Fibroblast of the aortic adventitia (primary cell): ENCODE measurements at places on chromosomes 11 and 22. TPM values are rescaled to one million over a fixed set of nuclear protein-coding genes. Genes with fewer than 3 reads are reported as not detected.

GRCh38 chr11:118917481-118918127 lies 8.1 kb downstream of the BCL9L start:
- peak; percentile 93 for DNase-seq

- no peak for DNase-seq
These were observed 166.7 kb upstream of the SYN3 start for GRCh38 chr22:33224841-33225240.

BEST1 gene
- 3.1 and 3.4 TPM in 2 replicates for total RNA-seq

H19 gene
- total RNA-seq: 80.9 and 1,460 TPM in 2 replicates

MOB2 gene
- total RNA-seq: 3.1 and 13.9 TPM in 2 replicates
